G401 (cell line): ENCODE measurements at places on chromosomes 12 and 14.
A peak's percentile ranks its signal among the peaks of the same experiment; 100 is the strongest.

- DNase-seq = no peak
Measured at GRCh38 chr12:74820324-74820723, 282.7 kb downstream of the ATXN7L3B start.

DNA sequence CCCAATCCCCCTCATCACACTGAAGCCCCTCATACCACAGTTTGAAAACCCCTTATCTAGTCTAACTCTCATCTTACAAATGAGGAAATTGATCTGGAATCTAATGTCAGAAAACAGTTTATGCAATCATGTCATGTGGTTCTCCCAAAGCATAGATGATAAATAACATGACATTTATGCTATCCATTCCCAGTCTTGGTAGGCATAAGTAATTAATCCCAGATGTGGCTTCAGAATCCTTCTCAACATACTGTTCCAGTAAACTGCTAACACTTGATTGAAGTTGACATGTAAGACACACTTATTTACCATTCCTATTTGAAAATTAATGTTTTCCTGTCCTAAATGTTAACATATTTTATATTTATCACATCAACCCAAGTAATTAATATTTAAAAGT is 168.7 kb downstream of the GALC start:
- DNase-seq = no peak

DNA sequence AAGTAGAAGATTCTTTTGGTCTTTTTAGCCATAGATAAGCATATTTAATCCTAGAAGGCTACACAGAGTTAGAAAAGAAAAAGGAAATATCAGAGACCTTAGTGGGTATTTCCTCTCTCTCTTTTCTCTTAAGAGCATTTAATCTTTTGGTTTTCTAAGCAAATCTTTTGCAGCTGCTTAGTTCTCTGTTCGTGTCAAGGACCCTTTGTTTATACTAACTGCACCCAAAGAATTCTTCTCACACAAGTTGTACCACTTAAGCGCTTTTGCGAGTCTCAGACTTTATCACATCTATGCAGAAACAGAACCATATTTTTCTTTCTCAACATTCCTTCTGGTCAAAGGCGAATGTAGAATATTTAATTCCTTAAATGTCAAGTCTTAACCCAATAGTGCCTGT is 17.9 kb upstream of the NID2 start:
- DNase-seq = no peak

GRCh38 chr12:108112832-108113556 is 16.1 kb upstream of the WSCD2 start:
- peak; percentile 40 for DNase-seq

GRCh38 chr12:109467978-109468676 is 9.0 kb downstream of the KCTD10 start:
- no peak for DNase-seq
